ENCODE measurements at places on chromosomes 11 and 22.

DNA sequence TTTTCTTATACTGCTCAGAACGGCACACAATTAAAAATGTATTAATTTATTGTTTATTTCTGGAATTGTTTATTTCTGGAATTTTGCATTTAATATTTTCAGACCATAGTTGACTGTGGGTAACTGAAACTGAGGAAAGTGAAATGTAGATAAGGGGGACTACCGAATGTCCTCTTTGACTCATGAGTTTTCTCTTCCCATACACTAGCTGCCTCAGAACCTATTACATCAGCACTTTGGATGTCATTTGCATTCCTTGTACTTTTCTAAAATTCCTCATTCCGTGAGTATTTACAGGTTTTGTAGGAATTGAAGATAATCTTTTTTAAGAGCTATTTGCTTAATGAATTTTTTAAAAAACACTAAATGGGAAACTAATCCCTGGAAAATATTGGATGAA is 29.8 kb downstream of the ZC3H12C start:
- no peak for DNase-seq

DNA sequence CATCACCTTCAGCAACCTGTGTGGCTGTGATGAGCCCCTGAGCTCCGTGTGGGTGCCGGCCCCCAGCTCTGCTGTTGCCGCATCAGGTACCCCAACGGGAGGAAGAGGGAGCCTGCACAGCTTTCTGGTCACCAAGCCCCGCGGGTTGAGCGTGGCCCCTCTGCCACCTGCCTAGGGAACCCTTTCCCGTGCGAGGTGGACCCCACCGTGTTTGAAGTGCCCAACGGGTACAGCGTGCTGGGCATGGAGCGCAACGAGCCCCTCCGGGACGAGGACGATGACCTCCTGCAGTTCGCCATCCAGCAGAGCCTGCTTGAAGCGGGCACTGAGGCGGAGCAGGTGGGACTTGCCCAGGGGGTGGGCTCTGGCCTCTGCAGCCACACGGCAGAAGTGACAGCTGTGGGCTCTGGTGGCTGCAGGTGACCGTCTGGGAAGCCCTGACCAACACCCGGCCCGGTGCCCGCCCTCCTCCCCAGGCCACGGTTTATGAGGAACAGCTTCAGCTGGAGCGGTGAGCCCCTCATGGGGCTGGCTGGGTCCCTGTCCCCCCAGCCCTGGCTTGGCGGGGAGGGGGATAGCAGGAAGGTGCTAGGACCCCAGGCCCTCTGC is 1.9 kb upstream of the SSH3 start:
- no peak for DNase-seq

DNA sequence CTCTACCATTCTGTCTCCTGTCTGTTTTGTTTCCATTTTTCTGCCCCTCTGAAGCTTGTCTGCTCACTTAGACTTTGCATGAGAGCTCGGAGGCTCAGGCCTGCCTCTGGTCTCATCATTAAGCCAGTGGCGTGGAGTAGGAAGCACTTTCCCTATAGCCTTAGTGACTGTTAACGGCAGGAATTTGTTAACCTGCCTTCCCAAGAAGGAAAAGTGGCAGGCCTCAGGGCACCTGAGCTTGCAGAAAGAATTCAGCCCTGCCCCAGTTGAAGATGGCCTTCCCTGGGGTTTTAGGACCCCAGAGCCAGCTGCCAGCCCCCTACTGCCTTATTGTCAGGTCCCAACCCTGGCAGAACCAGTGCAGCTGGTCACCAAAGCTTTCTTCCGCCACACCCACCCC is 93.2 kb downstream of the PKNOX2 start:
- no peak for DNase-seq

DNA sequence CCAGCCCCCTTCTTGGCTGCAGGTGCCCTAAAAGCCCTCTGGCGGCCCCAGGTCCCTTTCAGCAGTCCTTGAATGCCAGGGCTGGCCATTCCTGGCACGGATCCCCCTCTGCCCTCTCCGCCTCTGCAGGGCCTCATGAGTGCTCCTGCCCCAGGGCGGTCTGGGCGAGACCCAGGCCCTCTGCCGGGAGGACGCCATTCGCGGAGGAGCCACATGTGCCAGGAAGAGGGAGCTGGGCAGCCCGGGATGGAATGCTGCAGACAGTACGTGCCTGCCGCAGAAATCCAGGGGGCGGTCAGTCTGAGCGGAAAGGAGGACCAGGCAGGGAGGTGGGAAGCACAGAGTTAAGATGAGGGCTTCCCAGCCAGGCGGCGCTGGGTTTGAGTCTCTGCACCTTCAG is 2.8 kb downstream of the CABP7 start:
- DNase-seq = no peak

DNA sequence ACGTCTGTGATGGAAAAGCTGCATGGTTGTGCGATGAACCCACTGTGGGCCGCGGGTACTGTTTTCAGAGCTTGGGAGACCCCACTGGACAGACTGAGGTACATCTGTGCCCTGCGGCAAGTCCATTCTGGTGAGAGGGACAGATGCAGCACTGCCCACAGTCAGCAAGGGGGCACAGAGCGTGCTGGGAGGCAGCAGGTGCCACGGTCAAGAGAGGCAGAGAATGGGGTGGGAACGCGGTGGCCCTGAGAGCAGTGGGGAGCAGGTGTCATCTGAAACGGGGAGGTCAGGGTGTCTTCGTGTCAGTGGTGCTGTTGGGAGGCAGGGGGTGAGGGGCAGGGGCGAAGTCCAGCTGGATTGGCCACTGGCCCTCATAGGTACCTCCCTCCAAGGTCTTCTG is 32.0 kb downstream of the TBC1D22A start:
- DNase-seq = no peak

DNA sequence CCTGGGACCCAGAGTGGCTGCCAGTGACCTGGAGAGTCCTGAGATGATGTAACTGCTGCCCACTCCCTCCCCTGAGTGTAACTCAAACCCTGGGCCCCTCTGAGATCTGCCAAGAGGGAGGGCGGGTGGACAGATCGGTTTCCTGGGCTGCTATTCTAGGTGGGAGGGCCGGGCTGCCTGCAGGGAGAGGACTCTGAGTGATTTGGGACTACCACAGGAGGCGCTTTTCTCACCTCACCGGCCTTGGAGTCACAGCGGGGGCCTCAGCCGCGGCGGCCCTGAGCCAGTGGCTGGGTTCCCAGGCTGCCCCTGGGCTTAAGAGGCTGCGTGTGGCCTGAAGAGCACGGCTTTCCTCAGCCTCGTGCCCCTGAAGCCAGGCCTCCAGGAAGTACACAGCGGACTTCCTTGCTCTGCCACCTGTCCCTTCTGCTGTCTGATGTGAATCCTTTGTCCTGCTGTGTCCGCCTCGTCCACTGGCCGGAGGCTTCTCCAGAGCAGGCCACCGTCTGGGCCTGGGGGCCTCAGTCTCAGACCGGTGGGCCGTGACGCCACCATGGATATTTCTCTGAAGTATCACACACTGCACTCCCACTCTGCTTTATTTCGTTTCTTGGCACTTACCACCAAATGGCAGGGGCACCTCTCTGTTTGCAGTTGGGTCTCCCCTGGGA is 11.5 kb downstream of the RELT start:
- no peak for DNase-seq

DNA sequence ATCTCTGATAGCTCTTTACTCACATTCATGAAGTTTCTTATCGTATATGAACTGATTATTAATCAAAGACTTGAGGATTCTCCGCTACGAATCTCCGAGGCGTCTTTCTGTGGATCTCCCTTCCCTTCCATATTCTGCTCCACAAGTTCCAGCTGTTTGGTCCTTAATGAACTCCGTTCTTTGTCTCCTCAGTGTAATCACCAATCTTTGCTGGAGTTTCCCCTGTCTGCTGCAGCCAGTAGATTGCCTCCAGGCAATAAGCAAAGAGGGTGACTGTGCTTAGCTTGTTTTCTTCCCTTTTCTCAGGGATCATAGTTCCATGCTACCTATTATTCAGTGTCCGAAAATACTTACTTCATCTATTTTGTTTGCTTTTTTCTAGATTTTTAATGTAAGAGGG is 169.6 kb upstream of the FOLH1 start:
- DNase-seq = no peak

- peak; percentile 29 for DNase-seq
Measured at GRCh38 chr22:17563936-17564391, 666 bp downstream of the SLC25A18 start.

DNA sequence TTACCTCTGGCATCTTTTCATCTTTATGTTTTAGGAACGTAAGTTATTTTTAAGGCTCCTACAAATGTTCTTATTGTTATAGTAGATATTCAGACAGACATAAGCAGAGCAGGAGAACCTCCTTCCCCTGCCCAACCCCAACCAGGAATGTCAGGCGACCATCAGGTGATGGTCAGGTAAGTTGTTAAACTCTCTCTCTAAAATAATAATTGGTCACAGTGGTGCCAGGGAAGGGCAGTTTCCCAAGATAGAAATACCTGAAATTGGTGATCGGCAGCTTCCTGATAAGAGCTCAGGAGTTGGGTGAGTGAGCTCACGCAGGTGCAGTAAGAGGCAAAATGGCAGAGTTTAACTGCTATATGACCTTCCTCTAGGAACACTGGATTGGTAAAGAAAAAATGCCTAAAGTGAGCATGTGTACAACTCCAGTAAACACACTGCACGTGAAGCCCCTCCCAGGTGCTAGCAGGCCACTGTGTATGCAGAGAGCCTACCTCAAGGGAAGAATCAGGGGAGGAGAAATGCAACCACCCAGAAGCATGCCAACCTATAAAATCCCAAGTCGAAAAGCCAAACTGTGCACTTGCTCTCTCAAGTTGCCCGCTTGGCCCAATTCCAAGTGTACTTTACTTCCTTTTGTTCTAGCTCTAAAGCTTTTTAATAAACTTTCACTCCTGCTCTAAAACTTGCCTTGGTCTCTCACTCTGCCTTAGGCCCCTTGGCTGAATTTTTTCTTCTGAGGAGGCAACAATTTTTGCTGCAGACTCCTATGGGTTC is 273.9 kb downstream of the SBF2 start:
- no peak for DNase-seq

DNA sequence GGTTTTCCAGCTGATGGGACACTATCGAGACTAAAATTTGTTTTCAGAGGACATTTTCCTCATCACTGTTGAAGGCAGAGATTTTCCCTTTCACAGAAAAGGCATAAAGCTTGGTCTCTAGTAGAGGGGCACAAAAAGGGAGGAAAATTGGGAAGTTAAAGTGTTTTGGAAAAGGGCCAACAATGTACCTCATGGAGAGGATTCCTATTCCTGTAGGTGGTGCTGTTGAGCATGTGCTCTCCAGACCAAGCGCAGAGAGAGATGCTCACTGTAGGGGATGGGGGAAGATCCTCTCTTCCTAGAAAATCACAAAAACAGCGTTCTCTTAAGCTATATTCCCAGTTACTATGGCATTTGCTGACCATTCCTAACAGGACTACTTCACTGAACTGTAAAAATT is 44.9 kb downstream of the OR4C46 start:
- DNase-seq = no peak

- DNase-seq = no peak
Measured at GRCh38 chr11:19520681-19521080, 192.0 kb upstream of the NAV2 start.

DNA sequence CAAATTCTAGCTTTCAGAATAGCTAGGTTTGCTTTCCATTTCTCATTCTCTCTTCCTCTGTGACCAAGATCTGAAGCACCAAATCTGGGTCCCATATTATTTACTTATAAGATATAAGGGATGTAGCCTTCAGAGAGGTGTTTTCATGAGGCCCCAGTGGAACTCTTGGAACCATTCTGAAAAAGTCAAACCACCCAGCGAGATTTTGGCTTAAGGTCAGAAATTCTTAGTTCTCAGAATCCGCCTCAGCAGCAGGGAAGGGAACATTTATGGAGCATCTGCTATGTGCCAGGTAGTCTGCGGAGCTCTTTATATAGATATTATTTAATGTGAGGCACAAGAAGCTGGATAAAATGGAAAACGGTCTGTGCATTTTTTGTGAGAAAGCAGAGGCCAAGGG is 6.3 kb downstream of the NAV2 start:
- DNase-seq = no peak

DNA sequence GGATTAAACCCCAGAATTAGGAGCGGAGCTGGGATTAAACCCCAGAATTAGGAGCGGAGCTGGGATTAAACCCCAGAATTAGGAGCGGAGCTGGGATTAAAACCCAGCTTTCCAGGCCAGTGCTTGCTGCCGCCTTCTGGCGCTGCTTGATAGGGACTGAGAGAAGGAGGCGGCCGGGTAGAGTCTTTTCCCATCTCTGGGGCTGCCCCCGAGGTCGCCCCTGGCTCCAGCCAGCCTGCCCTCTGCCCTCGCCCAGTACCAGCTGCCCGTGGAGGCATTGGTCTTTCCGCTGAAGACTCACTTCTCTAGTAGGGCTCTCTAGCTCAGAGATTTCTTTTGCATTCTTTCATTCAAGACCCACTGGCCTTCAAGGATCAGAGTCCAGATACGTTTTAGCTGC is 5.2 kb downstream of the TRMU start:
- no peak for DNase-seq

- no peak for DNase-seq
Measured at GRCh38 chr22:43203471-43203981, 16.6 kb upstream of the TTLL12 start.

DNA sequence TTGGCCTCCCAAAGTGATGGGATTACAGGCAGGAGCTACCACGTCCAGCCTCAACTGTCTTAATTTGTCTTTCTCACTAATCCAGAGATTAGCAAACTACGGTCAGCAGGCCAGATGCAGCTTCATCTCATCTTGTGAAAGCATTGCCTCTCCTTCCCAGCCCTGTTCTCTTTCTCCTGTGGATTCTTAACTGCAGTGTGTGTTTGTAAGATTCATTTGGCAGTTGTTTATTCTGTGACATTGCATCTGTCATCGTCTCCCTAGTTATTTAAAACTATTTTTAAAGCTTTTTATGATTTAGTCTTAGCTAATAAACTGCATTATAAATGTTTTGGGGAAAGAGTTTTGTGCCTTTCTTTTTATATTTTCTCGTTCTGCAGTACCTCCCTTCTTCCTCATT is 29.2 kb downstream of the RNF169 start:
- DNase-seq = no peak

DNA sequence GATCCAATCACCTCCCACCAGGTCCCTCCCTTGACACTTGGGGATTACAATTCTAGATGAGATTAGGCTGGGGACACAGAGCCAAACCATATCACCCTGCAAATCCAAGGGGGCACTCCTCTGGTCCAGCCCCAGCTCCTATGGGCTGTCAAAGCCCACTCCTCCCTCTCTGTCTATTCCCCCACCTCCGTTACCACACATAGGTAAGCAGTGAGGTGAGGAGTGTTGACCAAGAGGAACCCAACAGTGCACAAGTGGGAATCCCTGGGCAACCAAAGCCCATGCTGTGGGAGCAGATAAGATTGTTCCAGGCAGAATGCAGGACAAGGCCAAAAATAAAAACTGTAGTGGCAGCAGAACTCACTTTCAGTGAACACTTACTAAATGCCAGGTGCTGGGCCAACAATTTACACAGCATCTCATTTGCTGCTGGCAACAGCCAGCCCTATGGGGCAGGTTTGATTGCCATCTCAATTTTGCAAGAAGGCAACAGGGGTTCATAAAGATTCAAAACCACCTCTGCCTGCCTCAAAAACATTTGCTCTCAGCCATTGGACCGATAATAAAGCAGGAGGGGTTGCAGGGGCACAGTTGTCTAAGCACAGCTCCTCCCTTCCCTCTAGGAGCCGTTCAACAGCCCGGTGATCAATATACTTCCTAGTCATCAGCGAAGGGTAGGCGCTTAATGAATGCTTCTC is 8.9 kb downstream of the SDF2L1 start:
- peak; percentile 51 for DNase-seq

GRCh38 chr11:63490551-63491239 is at the start of gene PLAAT5:
PLAAT5 (minus strand) TSS chr11:63491167; CDS start chr11:63491034, 133 bp downstream.
- DNase-seq = no peak
